Cardiac septum (tissue), 1 donor: ENCODE measurements at places on chromosomes 4 and X. TPM values are rescaled to one million over a fixed set of nuclear protein-coding genes. Genes with fewer than 3 reads are reported as not detected.

DNA sequence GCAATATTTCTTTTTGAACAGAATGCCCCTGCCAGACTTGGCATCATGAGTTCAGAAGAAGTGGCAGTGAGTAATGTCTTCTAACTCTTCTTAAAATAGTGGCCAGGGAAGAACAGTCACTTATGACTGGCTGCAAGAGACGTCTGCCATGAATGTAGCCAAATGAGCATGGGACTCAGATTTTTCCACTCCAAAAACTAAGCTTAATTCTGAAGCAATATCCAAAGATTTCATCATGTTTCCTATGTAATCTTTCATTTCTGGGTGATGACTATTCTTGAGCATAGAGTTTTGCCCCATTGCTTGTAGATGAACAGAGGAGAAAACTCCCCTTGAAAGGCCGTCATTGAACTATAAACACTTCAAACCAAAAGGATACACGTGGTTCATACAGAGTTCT is 11.8 kb downstream of the AMBN start:
- no peak for DNase-seq

DNA sequence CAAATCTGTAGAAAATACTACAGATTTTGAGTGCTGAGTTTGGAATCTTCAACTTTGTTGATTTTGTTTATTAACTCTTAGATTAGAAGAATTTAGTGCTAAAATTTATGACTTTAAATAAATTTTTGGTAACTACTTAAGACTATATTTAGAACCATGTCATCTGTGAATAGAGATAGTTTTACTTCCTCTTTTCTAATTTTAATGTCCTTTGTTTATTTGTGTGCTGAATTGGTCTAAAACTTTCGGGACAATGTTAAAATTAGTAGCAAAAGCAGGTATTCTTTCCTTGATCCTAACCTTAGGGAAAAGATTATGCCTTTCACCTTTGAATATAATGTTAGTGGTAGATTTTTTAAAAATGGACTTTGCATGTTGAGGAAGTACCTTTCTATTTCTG is 119.7 kb upstream of the CXorf51A start:
- DNase-seq: no peak

DNA sequence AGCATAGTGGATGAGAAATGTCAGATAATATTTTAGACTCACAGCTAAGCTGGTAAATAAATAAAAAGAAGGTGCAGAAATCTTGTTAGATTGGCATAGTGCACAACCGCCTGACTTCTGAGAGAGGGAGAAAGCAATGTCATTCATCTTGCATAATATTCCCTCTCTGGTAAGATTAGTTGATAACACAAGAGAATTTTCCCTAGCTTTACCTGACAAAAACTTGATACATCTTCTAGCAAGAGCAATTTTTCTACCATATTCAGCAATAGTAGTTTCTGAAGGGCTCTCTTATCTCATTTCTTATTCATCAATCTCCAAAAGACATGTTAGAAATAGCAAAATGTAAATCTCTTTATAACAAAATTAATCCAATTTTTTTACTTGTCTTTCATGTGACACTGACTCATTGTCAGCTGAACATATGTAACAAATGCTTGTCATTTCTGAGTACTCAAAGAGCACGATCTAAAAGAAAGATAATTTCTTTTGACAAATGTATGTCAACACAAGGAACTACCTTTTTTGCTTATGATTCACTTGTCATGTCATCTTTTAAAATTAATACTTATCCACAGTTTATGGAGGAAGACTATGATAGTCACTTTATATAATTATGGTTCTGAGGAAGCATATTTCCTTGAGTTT is 240.0 kb downstream of the ARAP2 start:
- DNase-seq: no peak

DNA sequence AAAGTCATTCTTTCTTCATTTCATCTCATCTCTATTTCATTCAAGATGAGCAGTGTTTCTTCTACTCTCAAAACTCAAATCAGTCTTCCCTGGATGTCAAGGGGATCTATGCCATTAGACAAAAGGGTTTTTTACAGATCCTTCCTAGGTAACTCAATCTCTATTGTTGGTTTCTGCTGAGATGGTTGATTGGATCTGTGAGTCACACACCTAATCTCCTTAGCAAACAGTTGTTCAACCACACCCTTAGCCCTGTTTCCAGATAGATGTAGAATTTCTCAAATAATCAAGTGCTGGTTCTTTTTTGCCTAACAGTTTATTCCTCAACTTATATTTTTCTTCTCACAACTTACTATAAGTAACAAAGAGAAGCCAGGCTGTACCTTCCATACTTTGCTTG is 200.5 kb downstream of the KDR start:
- no peak for DNase-seq

The EVC2 gene
- 1.3 TPM for total RNA-seq

DNA sequence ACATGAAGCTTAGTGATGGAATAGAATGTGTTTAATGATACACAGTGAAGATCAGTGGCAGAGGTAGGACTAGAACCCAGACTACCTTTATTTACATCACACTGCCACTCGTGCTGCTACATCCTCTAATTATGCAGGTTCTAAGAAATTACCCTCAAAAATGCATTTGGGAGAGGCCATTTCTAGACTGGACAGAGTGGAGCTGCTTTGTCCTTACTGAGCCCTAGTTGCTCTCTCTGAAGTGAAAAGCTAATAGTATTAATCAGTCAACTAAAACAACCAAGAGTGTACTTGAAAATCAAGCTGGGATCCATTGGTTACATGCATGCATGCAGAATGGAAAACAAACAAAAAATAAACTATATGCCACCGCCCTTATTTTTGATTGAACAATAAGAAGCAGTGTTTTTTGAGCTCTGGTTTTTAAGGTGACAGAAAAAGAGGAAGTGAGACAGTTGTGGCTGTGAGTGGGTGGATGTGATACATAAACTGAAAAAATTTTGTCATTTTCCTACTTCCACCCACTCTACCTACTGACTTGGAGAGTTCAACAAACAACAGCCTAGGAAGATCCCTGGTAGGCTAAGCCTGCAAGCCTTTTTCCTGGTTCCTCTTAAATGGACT is 6.8 kb upstream of the VSIG4 start:
- DNase-seq: no peak

The SPINK2 gene
- not detected for total RNA-seq

The RHOXF2B gene
- not detected for total RNA-seq

GRCh38 chr4:147839200-147839599 is 107.3 kb downstream of the ARHGAP10 start:
- DNase-seq: no peak

GRCh38 chrX:8319359-8319758 is 145.3 kb upstream of the VCX3B start:
- DNase-seq: no peak
